ENCODE measurements at places on chromosomes 2 and 18. TPM values are rescaled to one million over a fixed set of nuclear protein-coding genes. Genes with fewer than 3 reads are reported as not detected.

DNA sequence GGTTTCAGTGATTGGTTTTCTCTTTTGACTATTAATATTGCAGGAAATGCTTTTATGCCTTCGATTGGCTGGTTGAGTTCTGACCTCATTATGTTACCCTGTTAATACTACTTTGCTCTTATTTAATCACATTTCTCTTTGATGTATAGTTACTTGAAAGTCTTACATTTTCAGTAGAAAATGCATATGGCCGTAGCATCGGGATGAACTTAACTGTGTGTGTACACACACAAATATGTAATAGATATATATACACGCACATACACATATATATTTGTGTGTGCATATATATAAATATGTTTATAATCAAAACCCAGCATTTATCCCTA, 1.6 kb downstream of the EPC2 start:
- H3K27me3 ChIP-seq, result peaks cover 2% of the 10 kb centered on the region
- peak overlapping the region; percentile 84 for H3K4me3 ChIP-seq
- no peaks in the 10 kb centered on the region for H3K36me3 ChIP-seq
- H3K4me1 ChIP-seq, result peaks cover 40% of the 10 kb centered on the region
- DNase-seq, result no peak

Gene FSHR
- total RNA-seq, result not detected

GRCh38 chr2:233443511-233444183, 89.4 kb downstream of the DGKD start:
- H3K4me3 ChIP-seq, result no peak overlapping the region
- H3K4me1 ChIP-seq, result peaks cover 10% of the 10 kb centered on the region
- H3K36me3 ChIP-seq, result peaks cover 28% of the 10 kb centered on the region
- no peak overlapping the region for H3K27ac ChIP-seq
- H3K27me3 ChIP-seq, result no peaks in the 10 kb centered on the region
- DNase-seq, result no peak

Gene TMEM247
- not detected for total RNA-seq

Gene ZNF519
- total RNA-seq, result 3.5 TPM

DNA sequence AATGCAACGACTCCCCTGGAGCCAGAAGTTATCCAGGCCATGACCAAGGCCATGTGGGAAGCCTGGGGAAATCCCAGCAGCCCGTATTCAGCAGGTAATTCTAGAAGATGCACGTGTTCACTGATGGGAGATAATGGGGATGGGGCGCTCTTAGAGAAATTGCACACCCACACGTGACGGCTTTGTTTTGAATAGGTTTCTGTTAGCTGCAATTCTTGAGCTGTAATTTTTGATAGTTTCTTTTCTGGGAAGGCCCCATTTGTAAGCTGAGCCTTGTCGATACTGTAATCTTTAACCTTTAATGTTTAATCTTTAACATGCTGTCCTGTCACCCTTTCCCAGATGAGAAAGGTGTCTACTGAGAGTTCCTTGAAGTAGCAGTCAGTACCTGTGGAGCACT, 3.6 kb downstream of the SCLY start:
- no peaks in the 10 kb centered on the region for H3K27me3 ChIP-seq
- H3K27ac ChIP-seq, result no peak overlapping the region
- DNase-seq, result no peak

DNA sequence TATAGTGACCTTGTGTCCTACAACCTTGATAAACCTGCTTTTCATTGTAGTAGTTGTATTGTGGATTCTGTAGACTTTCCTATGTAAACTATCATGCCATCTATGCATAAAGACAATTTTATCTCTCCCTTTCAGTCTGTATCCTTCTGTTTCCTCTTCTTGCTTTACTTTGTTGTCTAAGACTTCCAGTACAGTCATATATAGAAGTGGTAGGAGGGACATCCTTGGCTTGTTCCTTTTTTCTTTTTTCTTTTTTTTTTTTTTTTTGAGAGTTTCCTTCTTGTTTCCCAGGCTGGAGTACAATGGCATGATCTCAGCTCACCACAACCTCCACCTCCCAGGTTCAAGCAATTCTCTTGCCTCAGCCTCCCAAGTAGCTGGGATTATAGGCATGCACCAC, 39.7 kb downstream of the UBE2F start:
- peaks cover 6% of the 10 kb centered on the region for H3K4me1 ChIP-seq
- no peaks in the 10 kb centered on the region for H3K27me3 ChIP-seq
- peaks cover 37% of the 10 kb centered on the region for H3K36me3 ChIP-seq
- no peak overlapping the region for H3K27ac ChIP-seq
- no peak overlapping the region for H3K4me3 ChIP-seq

DNA sequence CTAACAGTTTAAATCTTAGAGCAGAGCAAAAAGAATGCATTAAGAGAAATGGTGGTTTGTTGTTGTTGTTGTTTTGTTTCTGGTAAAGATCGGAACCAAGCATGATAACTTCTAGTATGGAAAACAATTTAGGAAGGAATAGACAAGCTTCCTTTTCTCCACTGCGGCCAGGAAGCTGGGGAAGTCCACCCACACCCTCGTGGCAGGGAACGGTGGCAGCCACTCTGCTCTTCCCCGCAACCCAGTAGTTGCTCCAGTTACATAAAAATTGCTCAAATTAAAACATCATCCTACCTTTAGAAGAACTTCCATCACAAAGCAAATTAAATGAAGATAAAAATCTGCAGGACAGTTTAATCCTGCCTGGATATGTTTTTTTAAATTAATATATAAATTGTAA, 113.0 kb downstream of the RBMS1 start:
- peaks cover 78% of the 10 kb centered on the region for H3K4me1 ChIP-seq
- H3K36me3 ChIP-seq, result peaks cover 3% of the 10 kb centered on the region
- no peaks in the 10 kb centered on the region for H3K27me3 ChIP-seq
- H3K4me3 ChIP-seq, result no peak overlapping the region
- H3K27ac ChIP-seq, result peak overlapping the region; percentile 39

- no peak overlapping the region for H3K27ac ChIP-seq
- DNase-seq, result no peak
- H3K4me1 ChIP-seq, result no peaks in the 10 kb centered on the region
- H3K27me3 ChIP-seq, result no peaks in the 10 kb centered on the region
Observed at GRCh38 chr2:72972352-72973136, 55.2 kb downstream of the EMX1 start.

DNA sequence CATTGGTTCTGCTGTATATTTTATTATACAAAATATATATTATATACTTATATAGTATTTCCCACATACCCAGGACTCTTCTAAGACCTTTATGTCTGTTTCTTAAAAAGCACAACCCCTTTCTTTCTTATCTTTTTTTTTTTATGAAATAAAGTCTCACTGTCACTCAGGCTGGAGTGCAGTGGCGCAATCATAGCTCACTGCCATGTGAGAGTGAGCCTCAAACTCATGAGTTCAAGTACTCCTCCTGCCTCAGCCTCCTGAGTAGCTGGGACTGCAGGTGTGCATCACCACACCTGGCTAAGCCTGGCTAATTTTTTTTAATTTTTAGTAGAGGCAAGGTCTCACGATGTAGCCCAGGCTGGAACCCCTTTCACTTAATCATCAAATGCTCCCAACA, 72.3 kb downstream of the CLHC1 start:
- no peak overlapping the region for H3K27ac ChIP-seq
- DNase-seq, result peak; percentile 17
- H3K4me1 ChIP-seq, result peaks cover 60% of the 10 kb centered on the region

DNA sequence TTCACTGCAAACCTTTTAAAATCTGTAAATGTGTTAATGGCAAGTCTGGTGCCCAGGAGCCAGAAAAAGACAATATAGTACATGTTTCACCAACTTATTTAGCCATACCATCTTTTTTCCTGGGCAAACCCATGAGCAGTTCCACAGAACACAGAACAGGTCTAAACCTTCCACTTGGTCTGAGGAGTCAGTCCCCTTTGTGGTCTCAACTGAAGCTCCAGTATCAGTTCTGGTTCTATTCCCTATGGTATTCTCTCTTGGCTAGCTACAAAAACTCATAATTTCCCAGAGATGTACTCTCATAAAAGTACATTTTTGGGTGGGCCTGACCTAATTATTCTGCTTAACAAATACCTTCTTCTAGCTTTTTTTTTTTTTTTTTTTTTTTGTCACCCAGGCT, 31.2 kb downstream of the STK17B start:
- no peak overlapping the region for H3K4me3 ChIP-seq
- no peak overlapping the region for H3K27ac ChIP-seq
- peaks cover 67% of the 10 kb centered on the region for H3K36me3 ChIP-seq
- H3K4me1 ChIP-seq, result peaks cover 23% of the 10 kb centered on the region
- H3K27me3 ChIP-seq, result no peaks in the 10 kb centered on the region

Gene ABHD1
- total RNA-seq, result not detected

GRCh38 chr18:8142131-8142711, 467.0 kb upstream of the RAB12 start:
- peak overlapping the region; percentile 61 for H3K27ac ChIP-seq
- peaks cover 26% of the 10 kb centered on the region for H3K4me1 ChIP-seq
- no peak for DNase-seq
- H3K36me3 ChIP-seq, result peaks cover 31% of the 10 kb centered on the region
- no peak overlapping the region for H3K4me3 ChIP-seq

Gene KHK
- 2.4 TPM for total RNA-seq

Gene AMER3
- total RNA-seq, result not detected

- no peak for DNase-seq
- H3K27ac ChIP-seq, result no peak overlapping the region
- no peaks in the 10 kb centered on the region for H3K27me3 ChIP-seq
- H3K4me3 ChIP-seq, result no peak overlapping the region
- H3K4me1 ChIP-seq, result no peaks in the 10 kb centered on the region
- no peaks in the 10 kb centered on the region for H3K36me3 ChIP-seq
Observed at GRCh38 chr2:23042216-23042906, 342.6 kb upstream of the KLHL29 start.

All from osteocyte (in vitro differentiated cells).